Suppressor macrophage (primary cell): ENCODE measurements at places on chromosomes 11 and 22.

- no peak for DNase-seq
Measured at GRCh38 chr22:34881453-34881852, 184.5 kb upstream of the ISX start.

DNA sequence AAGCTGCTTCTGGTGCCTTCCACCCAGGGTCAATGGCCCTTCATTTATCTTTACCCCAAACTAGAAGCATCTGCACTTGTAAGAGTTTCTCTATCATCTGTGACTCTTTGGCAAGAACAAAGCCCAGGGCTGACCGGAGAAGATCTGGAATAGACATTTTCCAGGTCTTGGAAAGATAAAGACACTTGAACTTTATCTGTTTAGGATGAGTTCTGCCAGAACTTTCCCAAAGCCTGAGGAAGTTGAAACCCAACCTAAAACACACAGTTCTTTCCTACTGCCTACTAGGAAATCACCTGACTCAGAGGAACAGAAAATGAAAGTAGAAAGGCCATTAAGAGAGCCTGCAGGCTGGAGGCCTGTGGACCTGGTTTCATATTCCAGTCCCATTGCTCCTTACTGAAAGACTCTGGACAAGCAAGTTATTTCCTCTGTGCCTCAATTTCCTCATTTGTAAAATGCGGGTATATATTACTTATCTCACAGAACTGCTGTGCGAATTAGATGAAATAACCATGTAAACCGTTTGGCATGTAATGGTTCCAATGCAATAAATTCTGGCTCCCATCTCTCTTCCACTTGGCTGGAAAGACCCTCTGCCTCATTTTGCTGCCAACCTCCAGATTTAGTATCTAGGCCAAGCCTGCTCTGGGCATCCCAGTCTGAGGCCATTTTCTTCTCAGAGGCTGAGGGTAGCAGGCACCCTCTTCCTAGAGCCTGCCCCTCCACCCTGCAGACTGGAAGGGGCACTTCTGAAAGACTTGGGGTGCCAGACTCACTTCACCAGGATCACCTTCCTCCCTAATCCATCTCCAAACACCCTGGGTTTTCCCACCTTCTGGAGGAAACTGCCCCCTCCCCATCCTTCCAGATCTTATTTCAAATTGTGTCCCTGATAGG lies 1.2 kb downstream of the UBE2L6 start:
- DNase-seq: peak; percentile 48

GRCh38 chr22:49790912-49791311 lies 36.8 kb downstream of the BRD1 start:
- DNase-seq: no peak

DNA sequence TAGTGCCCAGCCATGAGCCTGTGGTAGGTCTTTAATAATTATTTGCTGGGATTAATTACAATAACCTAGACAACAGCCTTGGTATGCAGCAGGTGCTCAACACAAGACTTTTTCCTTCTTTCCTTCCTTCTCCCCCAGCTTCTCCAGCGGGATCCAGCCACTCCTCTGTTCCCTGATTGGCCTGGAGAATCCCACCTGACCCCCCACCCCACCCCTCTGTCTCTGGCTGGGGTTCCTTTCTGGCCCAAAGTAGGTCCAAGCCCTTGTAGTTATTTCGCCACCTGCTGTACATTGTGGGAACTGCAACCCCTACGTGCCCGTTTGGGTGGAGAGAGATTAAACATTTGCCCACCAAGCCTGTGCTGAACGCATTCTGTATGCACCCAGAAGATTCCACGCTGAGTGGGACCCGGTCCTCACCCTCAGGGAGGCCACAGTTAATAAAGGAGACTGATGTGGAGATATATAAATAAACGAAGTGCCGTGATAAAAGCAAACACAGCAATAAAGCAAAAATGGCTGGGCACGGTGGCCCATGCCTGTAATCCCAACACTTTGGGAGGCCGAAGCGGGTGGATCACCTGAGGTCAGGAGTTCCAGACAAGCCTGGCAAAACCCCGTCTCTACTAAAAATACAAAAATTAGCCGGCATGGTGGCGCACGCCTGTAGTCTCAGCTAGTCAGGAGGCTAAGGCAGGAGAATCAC lies 32.1 kb upstream of the DGKZ start:
- peak; percentile 88 for DNase-seq

- DNase-seq: no peak
Measured at GRCh38 chr22:49583886-49584505, 243.7 kb downstream of the BRD1 start.

GRCh38 chr22:37211866-37212173 lies 457 bp downstream of the SSTR3 start:
- DNase-seq: no peak

DNA sequence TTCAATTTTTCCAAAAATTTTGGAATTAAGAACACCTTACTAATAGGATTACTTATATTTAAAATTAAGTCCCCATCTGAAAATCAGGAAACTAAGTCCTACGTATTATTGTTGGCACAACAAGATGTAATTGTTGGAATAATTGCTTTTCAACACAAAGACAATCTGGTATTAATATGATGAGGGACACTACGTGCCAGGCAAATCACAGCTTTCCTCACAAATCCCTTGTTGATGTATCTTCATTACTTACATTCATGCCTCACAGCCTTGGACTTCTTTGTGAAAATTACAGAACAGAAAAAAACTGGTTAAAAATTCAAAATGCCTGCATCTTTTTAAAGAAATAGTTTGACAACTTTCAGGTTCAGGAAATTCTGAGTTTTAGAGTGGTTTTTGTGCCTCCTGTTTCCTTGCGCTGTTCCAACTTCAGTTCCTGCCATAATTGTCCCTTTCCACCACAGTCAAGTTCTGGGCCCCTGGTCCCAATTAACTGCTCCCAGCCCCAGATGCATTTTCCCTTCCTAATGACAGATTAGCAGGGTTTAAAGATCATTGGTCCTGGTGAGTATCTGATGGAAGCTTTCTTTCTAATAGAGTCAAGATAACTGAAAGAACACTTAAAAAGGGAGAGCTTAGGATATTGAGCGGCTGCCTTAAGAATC lies 23.3 kb upstream of the CCDC34 start:
- DNase-seq: no peak

DNA sequence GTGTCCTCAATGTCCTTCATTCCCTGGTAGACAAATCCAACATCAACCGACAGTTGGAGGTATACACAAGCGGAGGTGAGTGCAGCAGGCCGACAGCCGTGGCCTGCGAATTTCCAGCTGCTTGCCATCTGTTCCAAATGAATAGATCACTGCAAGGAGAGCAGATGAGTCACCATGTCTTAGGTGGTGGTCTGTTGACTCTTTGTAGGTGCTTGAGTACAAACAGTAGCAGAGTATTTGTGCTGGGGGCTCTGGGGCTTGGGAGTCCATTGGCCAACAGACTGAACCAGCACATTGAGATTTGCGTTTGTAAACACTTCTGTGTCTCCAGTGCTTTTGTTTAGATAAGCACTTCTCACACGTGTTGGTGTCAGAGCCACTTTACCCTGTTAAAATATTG lies 21.1 kb downstream of the EIF3L start:
- no peak for DNase-seq

DNA sequence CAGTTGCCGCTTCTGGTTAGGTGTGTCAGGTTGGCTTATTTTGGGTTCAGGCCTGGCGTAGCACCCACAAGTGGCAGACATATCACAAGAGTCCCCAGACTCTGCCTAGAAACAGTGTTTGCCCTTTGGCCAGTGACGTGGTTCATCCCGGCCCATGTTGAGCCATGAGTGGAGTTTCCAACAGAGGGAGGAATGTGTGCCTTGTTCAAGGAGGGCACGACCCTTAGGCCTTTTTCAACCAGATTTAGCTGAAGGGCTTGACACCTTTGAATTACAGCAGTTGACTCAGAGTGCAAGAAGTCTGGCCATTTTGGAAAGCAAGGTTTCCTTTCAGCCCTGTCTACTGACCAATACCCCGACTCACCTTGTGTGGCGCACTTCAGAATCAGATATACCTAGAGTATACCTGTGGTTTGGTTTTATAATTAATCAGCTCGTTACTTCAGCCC lies 15.1 kb upstream of the AIFM3 start:
- no peak for DNase-seq

DNA sequence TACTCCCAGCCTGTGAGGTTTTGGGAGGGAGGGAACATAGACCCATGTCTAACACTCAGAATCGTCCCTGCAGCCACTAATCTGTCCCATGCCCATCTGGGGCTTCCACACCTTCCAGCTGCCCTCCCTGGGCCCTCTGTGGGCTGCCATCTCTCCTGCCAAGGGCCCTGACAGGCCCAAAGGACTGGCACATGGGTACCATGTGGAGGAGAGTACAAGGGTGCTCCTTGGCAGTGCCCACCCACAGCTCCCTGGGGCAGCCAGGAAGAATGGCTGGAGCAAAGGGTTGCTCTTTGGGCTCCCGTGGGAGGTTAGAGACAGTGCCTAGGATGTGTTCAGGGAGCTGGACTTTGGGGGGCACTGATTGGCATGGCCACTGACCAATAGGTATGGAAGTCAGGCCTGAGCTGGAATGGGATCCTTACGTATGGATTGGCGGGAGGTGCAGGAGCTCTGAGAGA lies 56.8 kb downstream of the CD82 start:
- DNase-seq: peak; percentile 1

DNA sequence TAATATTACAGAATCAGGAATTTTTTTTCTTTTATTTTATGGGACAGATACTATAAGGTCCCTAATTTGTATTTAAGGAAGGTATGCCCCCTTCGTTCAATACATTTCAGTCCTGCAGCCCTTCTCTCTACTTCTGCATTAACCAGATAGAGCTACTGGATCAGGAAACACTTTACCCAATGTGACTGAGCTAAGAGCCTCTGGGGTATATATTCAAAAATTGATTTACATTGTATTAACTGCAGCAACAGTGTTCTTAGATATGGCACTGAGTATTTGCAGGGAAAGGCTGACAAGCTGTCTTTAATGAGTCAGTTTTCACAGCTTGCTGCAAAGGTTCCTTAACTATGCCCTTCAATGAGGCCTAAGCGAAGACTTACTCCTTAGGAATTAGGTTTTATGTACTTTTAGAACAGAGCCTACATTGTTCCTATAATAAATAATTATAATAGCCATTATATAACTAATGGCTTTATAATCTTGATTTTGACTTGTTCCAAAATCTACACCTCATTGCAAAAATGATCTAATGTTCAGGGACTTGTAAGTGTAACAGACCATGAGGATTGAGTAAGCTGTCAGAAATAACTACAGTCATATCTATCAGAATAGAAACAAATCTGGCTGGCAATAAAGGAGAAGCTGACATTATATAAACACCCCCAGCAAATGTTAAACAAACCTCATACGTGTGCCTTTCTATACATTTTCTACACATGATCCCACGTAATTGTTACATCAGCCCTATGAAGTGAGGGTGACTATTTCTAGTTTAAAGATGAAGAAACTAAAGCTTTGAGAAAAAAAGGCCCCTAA lies 55.0 kb downstream of the DDI1 start:
- no peak for DNase-seq

GRCh38 chr11:36456156-36456555 lies 53.9 kb downstream of the TRAF6 start:
- DNase-seq: no peak

- peak; percentile 44 for DNase-seq
Measured at GRCh38 chr11:62671236-62671607, 251 bp upstream of the UQCC3 start.

GRCh38 chr22:20602609-20603164 lies 95.3 kb downstream of the MED15 start:
- DNase-seq: no peak

- DNase-seq: peak; percentile 58
Measured at GRCh38 chr11:75345455-75346160, 5.9 kb downstream of the ARRB1 start.

- DNase-seq: no peak
Measured at GRCh38 chr11:68325907-68326220, 13.5 kb downstream of the LRP5 start.

GRCh38 chr11:121681550-121682268 lies 228.9 kb upstream of the SORL1-AS1 start:
- no peak for DNase-seq

- DNase-seq: peak; percentile 31
Measured at GRCh38 chr11:35141071-35141470, 2.1 kb downstream of the CD44 start.

- no peak for DNase-seq
Measured at GRCh38 chr22:23199159-23199558, 18.9 kb downstream of the BCR start.

- no peak for DNase-seq
Measured at GRCh38 chr22:41538583-41538982, 5.7 kb downstream of the POLR3H start.

- DNase-seq: no peak
Measured at GRCh38 chr11:75432911-75433321, at the start of gene KLHL35. KLHL35 (minus strand) TSS chr11:75433203; CDS start chr11:75430629, 2,574 bp downstream.

DNA sequence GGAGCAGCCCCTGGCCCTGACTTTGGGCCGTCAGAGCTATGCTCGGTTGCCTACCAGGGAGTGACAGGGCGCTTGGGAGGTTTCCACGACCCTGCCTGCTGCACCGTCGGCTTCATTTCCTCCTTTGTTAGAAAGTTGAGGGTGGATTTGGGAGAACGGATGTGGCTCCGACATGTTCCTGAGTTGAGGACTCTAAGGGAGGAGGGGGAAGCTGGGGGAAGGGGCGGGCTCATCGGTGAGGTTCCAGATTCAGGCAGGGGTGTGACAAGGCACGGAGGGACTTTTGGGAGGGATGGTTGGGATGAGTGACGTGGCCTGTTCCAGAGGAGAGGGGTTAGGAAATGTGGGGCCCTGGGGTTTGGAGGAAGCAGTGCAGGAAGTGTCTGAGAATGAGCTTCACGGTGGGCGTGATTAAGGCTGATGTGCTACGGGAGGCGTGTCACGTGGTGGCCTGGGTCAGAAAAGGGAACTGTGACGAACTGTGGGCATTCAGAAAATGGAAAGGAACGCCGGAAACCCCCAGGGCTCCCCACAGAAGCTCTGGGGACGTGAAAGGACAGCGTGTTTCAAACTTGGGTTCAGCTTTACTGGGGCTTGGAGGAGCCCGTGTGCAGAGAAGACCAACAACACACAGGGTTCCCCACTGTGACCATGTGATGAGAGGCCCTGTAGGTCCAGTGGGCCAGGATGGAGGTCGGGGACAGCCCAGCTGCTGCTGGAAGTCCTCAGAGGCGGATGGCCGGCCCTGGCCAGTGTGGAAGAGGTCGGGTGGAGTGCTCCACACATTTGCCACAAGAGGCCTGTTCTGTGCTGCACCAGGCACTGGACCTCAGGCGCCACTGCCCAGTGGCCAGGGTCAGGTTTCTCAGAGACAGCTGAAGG lies 2.8 kb downstream of the PARVB start:
- peak; percentile 97 for DNase-seq

DNA sequence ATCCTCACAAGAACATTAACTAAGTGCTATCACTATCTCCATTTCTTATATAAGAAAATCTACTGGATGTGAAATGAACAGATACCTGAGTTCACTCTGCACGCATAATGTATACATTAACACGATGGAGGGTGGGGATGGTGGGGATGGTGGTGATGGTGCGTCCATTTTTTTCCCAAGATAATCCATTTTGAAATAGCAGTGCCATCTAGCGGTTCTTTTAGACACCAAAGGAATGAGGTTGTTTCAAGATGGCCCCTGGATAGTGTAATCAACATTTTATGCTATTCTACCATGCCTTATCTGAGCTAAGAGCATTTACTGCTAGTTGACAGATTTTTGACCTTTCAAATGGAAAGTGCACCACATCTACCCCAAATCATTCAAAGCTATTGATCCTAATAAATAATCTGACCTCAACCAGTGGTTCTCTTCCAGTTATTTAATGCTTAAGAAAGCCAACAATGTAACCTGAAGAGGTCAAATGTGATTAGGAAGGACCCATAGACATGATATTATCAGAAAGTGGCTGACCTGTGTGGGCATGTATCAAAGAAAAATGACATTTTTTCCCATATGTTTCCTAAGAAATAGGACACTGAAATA lies 714.7 kb upstream of the TENM4 start:
- peak; percentile 10 for DNase-seq

GRCh38 chr22:32177221-32177765 lies 18.2 kb upstream of the C22orf42 start:
- peak; percentile 44 for DNase-seq
